ENCODE measurements at places on chromosomes 16 and 17.

- no peak for DNase-seq
Measured at GRCh38 chr17:68954146-68954896, 871 bp downstream of the ABCA8 start.

DNA sequence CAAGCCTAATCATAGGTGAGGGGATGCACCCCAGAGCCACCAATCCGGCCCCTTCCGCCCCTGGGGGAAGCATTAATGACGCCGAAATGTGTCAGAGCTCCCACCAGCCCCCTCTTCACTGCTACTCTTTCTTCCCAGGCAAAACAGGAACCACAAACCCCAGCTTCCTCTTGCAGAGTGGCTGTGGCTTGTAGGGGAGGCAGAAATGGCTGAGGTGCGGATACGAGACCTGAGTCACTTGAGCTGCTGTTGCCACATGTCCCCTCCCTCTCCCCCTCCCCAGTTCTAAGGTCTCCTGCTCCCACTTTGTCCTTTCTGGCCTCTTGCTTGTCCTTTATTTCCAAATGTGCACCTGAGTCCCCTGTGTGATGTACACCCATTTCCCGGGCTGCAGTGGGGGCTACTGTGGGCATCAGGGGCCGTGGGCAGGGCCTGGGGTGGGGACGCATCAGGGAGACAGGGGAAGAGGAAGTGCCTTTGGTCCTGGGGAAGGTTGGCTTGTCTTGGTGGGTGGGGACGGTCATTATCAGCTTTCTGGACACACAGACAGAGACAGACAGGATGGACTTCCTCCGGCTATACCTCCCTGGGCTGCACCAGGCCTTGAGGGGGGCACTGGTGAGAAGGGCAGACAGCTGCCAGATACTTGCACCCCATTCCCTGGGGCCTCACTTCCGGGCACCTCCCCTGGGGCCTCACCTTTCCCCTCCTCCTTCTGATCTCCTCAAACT lies at the start of gene APOBR:
Gene APOBR (plus strand): TSS at position 523 of the 731 bp plus-strand sequence. CDS start 39 bp downstream, at position 562.
- no peak for DNase-seq

- DNase-seq, result no peak
Measured at GRCh38 chr17:74935048-74935447, 650 bp upstream of the OTOP3 start.

DNA sequence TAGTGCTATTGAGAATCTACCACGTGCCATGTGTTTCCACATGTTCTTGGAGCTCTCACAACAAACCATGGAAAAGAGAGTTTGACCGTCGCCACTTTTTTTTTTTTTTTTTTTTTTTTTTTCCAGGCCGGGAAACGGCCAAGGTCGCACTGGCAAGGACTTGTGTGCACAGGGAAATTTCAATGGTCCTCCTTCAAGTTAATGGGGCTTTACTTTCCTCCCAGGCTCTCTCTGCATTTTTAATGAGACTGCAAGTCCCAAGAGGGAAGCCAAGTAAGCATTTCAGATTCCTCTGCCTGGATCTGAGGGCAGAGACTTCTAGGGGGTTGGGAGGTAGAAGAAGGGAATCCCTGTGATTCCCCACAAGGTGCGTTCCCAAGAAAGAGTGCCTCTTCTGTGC lies 94.7 kb upstream of the MPHOSPH6 start:
- no peak for DNase-seq

DNA sequence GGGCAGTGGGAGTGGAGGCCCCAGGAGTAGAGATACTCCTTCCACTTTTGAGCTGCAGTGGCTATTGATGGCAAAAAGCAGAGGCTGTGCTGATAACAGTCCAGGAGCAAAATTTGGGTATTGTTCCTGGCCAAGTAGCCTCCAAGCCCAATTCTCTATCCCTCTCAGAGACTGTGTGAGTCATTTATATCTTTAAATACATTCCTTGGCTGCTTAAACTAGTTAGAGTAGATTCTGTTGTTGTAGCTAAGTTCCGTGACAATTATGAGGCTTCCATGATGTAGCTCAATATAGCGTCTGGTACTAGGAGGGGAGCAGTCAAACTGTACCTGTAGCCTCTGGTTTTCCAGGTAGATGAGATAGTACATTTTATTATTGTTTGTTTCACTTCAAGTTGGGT lies 19.9 kb upstream of the UBE2G1 start:
- DNase-seq, result no peak

Measured in dermis microvascular lymphatic vessel endothelial cell (primary cell).